ENCODE measurements at places on chromosomes 13 and 19.

GRCh38 chr13:59047546-59047945 lies 1116.2 kb downstream of the DIAPH3 start:
- DNase-seq, result no peak

GRCh38 chr13:33537676-33538075 lies 252.1 kb upstream of the STARD13 start:
- DNase-seq, result no peak

GRCh38 chr19:2053601-2054389 lies 2.8 kb upstream of the MKNK2 start:
- DNase-seq, result no peak

DNA sequence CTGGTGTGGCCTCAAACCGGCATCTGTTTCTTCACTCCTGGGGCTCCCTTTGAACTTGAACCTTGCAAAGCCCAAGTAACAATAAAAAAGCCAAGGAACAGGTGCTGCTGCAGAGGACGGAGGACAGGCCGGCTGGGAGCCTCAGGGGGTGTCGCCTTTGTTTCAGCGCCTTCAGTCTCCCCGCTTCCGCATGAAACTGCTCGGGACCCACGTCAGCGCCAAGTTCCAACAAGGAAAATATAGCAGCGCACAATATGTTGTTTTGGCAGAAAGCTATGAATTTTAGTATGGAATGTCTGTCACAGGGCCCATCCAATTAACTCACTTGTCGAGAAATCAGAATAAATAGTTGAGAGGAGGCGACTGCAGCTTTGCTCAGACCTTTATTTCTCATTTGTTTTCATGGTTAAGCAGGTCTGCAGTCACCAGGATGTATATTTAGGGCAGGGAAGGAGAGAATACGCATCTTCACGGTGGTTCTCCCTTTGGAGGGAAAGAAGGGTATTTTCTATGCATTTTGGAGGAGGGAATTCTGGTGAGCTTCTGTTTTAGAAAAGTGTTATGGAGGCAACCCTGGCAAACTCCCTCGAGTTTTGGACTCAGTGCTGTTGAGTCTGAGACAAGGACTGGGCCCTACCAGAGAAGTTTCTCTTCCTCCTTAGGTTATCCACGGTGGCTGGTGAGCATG lies 34.3 kb upstream of the MEDAG start:
- no peak for DNase-seq

- no peak for DNase-seq
Observed at GRCh38 chr13:82076496-82076895, 1735.6 kb upstream of the SPRY2 start.
